Anterior cingulate cortex (tissue), 58 donors: ENCODE measurements at places on chromosomes 6 and 20.

GRCh38 chr20:59031564-59032022 is 542 bp downstream of the ATP5F1E start:
- no peak for DNase-seq

DNA sequence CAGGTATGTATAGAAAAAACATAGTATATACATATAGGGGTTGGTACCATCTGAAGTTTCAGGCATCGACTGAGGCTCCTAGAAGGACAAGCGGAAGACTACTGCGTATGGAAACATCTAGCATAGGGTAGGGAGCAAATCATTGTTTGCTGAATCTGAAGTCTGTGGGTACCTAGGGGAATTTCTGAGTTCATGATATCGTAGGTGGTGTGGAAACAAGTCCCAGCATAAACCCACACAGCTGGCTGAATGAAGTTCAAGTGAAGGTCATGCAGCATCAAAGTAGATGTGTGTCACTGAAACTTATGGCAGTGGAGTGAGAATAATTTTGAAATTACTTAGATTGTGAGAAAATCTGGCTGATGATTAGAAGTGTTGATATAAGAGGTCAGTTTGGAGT is 39.4 kb downstream of the MAP7 start:
- DNase-seq: no peak

DNA sequence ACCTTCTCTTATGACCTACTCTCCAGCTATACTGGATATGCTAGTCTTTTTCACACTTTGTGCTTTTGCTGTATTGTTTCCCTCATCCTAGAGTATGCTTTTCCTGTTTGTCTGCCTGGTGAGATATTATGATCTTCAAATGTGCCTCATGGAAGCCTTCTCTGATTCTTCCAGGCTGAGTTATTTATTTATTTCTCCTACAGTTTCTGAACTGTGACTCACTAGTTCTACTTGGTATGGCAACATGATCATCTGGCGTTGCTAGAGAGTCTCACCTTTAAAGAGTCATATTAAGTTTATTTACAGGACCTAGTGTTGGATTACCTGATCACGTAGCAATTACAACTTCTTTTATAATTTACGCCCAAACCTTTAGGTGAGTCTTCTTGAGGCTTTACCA is 81.2 kb upstream of the HDAC2 start:
- no peak for DNase-seq

- DNase-seq: no peak
These were observed 19.3 kb downstream of the HLA-C start for GRCh38 chr6:31252625-31253024.

DNA sequence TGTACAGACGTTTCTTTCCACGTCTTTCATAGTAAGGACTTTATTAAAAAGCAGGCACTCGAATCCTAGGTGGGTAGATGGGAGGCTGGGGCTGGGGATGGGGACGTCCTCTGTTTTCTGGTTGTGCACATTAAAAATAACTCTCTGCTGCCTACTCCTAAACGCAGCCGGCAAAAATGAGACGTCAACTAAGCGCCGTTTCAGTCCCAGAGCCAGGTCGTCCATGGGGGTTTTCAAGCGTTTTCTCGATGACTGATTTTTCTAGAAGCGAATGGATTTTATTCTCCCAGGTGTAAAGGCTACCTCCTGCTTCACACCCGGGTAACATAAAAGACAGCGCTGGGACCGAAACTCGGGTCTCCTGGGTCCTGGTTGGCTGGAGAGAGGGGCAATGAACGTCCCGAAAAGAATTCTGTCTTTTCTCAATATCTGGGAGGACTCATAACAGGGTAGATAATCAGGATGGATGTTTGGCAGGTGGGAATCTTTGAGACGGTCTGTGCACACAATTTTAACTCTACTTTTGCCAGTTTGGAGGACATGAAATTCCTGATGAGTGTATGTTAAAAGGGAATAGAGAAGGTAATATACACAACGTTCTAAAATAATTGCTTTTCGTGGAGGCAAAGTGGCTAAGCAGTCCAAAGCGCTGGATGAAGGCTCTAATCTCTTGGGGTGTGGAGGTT is 25.2 kb downstream of the GPX6 start:
- DNase-seq: no peak

DNA sequence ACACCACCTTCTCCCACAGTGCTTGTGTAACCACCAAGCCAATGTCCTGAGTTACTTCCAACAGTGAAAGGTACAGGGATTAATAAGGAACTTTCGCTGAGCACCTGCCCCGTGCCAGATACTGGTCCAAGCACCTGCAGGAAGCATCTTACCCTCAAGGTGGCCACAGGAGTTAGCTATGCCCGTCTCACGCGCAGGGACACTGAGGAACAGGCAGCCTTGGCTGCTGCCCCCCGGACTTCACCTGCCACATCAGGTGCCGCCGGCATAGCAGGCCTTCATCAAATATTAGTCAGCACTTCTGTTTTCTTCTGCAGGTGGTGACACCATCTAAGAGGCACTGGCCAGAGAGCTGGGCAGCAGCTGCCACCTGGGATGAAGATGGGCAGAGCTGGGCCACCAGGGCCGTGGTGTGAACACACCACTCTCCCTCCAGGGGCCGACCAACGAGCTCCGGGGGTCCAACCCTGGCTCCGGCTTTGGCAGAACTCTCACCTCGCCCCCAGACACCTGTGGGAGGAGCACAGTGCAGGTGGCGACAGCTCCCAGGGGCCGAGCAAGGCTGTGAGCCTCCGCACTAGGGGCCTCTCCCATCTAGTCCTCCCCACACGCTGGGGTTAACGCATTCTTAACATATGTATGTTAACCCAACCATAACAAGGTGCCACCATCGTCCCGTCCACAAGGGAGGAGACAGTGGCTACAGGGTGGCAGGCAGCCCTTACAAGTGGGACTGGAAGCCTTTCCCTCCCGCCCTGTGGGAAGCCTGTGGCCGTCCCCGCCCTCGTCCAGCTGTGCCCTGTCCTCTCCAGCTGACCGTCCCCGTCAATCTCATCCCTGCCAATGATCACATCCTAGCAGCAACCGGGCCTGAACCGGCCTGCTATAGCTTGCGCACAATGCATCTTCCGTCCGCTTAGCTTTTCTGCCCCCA is 2.9 kb upstream of the PPDPF start:
- no peak for DNase-seq

GRCh38 chr6:33786736-33787135 is 2.2 kb downstream of the LEMD2 start:
- DNase-seq: no peak

DNA sequence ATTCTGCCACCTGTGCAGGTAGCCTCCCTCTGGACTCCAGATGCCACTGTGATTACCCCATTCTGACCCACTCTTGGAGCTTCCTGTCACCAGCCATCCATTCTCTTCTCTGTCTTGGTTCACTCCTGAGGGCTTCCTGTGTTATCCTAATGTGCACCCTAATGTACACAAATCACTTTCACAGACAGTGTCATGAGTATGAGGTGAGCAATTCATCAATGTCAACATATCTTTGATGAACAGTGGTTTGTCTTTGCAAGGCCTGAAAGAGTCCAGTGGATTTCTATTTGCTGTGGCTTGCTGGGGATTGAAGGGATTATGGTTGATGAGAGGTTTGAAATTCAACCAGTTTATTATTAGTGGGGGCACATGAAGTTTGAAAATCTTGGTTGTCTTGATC is 63.8 kb upstream of the EEF1E1 start:
- DNase-seq: no peak

- DNase-seq: no peak
These were observed 3.4 kb downstream of the GMNN start for GRCh38 chr6:24778121-24778520.

DNA sequence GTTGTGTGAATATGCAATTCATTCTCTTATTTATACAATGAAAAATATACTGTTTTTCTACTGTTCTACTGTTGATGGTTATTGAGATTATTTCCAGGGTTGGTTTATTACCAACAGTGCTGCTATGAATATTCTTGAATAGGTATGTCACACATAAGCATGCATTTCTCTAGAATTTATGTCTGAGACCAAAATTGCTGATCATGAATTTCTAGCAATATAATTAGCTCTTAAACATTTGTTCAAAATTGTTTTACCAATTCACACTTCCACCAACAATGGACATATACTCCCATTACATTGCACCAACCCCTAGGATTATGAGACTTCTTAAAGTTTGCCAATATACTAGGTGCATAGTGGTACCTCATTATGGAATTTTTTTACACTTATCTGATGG is 164.1 kb upstream of the KCNQ5 start:
- DNase-seq: no peak

GRCh38 chr20:1415667-1416468 is 23.0 kb upstream of the FKBP1A start:
- no peak for DNase-seq

DNA sequence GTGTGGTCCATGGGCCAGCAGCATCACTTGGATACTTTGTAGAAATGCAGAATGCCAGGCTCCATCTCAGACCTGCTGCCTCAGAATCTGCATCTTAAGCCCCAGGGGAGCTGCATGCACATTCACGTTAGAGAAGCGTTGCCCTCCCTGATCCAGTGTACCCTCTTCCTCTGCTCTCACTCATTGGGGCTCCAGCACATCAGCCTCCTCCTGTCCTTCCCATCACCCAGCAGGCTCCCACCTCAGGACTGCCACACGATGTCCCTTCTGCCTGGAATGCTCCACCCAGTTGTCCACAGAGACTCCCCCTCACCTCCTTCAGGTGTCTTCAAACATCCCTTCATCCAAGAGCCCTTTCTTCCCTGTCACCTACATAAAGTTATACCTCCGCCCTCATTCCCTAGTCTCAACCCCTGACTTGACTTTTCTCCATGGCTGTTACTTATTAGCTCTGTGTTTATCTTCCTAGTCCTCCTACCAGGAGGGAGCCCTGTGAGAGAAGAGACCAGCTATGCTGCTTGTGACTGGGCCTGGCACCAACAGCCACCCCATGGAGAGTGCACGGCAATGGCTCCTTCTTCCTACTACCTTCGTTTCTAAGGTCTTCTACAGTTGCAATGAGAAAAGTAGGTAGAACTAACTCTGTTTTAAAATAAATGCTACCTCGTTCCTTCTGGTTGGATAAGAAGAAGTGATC is 3.3 kb upstream of the ACSS1 start:
- DNase-seq: no peak

DNA sequence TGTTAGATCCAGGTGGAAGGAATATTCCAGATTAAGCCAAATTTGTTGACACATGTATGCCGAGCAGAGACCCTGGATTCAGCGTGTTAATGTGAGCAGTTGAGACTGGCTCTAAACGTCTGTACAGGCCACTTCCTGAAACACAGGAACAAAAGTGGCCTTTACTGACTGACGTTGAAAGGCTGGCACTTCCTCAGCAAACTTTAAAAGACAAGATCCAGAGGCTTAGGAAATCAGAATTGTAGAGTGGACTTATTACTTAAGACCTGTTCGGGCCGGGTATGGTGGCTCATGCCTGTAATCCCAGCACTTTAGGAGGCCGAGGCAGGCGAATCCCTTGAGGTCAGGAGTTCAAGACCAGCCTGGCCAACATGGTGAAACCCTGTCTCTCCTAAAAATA is 125.7 kb upstream of the ARID1B start:
- no peak for DNase-seq

DNA sequence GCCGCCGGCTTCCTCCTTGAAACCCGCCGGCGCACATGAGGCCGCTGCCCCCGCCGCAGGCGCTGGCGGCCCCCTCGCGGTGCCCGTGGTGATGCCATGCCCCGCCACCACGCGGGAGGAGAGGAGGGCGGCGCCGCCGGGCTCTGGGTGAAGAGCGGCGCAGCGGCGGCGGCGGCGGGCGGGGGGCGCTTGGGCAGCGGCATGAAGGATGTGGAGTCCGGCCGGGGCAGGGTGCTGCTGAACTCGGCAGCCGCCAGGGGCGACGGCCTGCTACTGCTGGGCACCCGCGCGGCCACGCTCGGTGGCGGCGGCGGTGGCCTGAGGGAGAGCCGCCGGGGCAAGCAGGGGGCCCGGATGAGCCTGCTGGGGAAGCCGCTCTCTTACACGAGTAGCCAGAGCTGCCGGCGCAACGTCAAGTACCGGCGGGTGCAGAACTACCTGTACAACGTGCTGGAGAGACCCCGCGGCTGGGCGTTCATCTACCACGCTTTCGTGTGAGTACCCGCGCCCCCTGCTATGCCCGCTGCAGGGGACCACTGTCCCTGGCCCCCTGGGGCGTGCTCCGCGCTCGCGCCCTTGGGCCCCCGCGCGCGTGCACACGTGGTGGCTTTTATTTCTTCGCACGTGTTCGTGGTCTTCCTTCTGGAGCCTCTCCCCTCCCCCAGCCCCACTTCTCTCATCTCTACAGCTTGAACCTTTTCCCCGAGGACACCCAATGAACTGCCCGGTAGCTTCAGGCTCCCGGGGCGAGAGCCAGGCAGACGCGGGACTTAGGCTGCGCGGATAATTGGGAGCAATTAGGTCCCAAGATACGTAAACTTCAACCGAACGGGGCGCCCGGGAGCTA is 453 bp downstream of the KCNQ5 start:
- peak; percentile 27 for DNase-seq

- no peak for DNase-seq
These were observed 510.5 kb downstream of the LMBRD1 start for GRCh38 chr6:69286331-69286730.

- no peak for DNase-seq
These were observed 297.9 kb downstream of the CLIC5 start for GRCh38 chr6:45717715-45718114.

- DNase-seq: no peak
These were observed 74.4 kb downstream of the OPRM1 start for GRCh38 chr6:154113392-154113791.

DNA sequence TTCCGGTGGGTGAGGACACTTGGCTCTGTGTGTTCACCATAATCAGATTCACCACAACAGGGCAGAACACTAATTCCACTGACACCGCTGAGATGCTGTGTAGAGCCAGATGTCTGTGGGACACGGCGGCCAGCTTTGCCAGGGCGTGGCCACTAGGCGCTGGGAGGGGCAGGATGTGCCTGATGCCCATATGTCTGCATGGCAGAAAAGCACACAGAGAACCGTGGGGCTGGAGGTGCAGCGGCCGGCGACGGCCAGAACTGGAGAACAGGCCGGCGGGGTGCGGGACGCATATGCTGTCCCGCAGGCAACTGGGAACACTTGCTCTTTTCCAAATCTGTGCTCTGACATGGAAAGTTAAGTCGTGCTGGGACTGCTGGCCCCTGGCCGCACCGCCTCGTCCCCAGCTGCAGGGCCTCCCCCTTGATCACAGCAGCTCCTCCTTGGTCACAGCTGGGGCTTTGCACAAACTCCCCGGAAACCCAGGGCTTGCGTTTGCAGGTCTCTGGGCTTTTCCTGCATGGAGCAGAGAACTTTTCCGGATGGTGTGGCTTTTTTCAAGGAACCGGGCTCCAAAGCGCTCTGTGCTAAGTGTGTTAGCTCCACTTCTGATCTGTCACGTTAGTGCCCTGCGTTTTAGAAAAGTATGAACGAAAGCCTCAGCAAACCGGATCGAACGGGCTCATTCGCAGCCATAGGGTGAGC is 31.1 kb downstream of the NTSR1 start:
- no peak for DNase-seq

- DNase-seq: no peak
These were observed 215.9 kb downstream of the DOK5 start for GRCh38 chr20:54691327-54691726.

GRCh38 chr20:21681922-21682318 is 23.5 kb upstream of the PAX1 start:
- no peak for DNase-seq
